ENCODE measurements at places on chromosomes 5 and 9.

- no peak for DNase-seq
These were observed 2.1 kb upstream of the TRAF1 start for GRCh38 chr9:120928483-120929228.

DNA sequence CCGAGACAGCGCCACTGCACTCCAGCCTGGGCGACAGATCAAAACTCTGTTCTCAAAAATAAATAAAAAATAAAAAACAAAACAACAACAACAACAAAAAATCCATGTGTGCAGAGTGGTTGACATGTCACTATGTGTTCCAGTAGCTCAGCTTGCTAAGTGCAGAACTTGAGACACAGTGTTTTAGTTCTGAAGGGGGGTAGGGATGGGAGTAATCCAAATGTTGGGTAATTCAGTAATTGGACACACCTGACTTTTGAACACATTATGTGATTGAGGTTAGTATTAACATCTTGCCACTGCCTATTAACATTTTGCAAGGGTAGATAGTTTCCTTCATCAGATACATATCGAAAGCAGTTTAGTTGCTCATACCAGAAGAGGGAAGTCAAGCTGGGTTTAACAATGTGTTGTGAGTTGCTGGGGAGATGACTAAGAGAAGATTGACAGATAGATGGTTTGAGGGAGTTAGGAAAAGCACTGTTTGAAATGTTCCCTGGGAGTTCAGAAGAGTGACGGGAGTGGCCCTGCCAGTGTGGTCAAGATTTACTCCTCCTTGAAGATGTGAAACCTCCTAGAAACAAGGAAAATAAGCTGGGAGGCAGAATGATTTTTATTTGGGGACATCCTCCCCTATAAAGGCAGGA is 928 bp downstream of the HACD4 start:
- no peak for DNase-seq

GRCh38 chr5:36066540-36067210 is at the start of gene UGT3A2:
Gene UGT3A2, minus strand, starts transcription at chr5:36066882. Its CDS starts 93 bp downstream, at chr5:36066789.
- peak; percentile 59 for DNase-seq

DNA sequence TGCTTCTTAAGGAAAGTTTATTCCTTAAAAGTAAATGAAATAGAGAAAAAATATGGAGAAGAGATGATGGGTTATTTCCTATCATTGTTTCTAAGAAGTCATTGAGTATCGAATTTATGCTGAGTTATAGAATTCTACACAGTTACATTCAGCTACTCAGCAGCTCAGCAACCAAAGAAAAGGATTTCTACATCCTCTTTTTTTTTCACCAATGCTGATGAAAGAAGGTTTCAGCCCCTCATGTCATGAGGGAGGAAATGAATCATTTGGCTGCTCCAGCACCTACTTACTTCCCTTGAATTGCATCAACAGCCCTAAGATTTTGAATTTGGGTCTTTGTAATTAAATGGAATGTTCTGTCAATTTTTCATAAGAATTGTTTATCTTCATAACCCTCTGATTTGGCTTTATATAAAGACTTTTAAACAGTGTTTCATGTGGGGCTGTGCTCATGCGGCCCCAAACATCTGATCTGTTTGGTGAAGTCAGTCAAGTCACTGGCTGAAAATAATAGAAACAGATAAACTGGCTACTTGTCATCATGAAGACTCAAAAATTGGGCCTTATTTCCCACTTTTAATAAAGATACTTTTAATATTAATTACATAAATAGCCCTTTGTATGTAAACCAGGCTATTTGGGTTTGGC is 18.5 kb upstream of the SNX2 start:
- DNase-seq: peak; percentile 30

DNA sequence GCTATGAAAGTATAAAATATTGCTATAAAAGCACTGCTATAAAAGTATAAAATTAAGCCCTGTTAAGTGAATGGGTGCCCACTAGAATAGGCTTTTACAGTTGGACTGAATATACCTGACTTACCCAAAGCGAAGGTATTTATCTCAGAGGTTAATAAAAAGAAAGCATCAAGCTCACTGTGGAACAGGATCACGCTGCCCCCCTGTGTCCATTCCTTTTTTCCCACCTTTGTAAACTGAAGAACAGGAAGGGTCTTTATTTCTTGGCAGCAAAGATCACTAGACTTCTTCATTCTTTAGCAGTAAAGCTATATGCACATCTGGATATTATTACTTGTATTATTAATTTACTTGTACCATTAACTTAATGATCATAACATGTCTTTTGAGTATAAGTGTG is 22.1 kb upstream of the PLPP6 start:
- no peak for DNase-seq

DNA sequence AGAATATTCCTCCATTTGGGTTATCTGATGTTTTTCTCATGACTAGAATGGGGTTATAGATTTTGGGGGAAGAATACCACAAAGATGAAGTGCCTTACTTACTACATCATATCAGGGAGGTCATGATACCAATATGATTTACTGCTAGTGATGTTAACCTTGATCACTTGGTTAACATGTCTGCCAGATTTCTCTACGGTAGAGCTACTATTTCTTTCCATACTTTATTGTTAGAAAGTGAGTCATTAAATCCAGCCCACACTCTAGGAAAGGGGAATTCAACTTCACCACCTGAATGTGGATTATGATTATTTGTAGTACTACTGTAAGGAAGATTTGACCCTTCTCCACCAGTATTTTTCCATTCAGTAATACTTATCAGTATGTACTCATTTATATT is 64.7 kb downstream of the UBE2R2 start:
- DNase-seq: no peak

GRCh38 chr9:135920256-135920930 is 13.0 kb upstream of the CAMSAP1 start:
- no peak for DNase-seq

DNA sequence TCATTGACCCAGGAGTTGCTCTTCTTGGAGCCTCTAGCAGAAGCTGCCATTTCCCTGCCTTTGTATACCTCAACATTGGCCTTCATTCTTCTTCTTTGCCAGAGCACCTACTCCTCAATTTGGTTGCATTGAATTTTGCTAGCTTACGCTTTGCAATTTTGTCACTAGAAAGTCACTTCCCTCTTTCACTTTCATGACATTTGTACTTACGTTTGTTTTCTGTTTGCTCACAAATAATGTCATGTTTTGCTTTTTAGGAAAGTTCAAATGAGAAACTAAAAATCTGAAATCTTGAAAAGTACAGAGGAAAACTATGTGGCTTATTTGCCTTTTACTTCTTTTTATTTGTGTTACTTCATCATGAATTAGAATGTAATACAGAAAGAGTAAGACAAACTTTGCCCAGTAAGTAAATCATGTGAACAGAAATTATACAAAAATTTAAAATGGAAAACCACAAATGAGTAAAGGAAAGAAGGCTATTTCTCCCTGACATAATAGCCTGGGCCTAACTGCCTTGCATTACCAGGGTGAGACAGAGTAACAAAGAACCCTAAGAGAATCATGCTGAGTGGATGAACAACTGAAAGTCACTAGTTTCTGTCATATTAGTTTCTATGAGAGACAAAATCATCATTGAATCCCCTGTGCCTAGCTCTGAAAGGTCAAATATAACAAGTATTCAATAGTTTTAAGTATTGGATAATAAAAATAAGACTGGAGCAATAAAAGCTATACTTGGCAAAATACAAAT is 7.4 kb upstream of the IFNA1 start:
- no peak for DNase-seq

DNA sequence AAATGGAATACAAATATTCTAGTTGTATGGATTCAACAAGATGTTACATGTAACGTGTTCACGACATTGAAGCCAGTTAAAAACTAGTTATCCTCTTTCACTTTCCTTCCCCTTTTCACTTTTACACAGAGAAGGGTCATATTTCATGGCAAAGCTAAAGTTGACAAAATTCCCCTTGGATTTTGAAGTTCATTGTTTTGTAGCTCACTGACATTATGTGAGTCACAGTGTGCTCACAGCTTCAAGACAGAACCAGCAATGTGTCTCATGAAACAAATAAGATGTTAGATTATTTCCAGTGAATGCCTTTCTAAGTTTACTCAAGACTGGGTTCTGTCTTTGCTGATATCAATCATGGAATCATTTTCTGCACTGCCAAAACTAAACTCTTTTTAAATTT is 535.5 kb upstream of the GRIN3A start:
- DNase-seq: no peak

DNA sequence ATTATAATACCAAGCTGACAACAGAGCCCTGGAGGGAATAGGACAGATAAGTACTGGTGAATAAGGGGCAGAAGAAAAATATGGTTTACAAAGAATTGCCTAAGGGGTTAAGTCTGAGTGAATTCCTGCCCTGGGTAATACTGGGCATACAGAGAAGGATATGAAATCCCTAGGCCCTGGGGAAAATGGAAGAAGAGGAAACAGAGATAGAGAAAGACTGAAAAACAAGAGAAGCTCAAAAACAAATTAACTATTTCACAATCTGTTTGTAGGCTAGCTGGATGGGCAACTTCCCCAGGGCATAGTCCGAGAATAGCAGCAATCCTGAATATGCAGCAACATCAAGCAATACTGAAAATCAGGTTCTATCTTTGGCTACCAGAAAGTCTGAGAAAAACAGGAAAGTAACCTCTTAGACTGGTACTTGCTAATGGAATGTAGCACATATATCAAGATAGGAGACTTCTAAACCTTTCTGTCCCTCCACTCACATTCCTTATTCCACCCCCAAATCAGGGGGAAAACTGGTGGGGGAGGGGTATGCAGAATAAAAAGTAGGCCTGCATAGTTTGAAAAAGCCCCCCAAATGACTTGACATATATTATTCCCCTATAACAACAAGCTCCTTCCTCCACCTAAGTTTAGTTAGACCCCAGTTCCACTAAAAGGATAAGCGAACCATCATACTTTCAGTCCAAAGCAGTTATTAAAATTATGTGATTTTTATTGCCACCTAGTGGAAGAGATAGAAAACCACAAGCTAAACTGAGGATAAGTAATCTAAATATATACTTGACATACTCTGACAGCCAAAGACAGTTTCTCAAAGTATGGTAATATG is 20.6 kb downstream of the SLC38A9 start:
- peak; percentile 42 for DNase-seq

DNA sequence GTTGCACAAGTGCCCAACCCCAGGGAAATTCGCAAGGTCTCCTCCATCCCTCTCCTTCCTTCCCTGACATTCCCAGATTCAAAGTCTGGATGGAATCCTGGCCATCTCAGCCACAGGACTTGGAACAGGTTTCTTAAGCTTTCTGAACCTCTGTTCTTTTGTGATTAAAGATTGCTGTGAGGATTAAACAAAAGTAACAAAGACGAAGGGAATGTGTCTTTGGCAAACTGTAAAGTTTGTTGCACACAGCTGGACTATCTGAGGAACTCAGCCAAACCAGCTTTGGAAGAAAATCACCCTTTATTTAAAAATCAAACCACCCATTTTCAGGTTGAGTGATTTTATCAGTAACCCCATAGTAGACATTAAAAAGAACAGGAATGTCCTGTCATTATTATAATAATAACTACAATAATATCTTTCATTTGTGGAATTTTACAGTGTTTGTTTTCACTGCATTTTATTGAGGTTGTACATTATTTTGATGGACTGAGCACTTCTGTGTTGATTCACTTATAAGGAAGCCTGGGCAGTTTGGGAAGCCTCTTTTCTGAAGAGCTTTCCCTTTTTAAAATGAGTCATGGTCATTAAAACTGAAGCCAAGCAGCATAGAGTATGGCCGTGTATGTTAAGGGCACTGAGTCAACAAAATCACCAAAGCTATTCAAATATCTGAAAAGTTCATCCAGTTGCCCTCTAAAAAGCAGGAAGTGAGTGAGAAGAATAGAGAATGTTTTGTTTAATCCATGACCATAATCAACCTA is 310.2 kb downstream of the AGTPBP1 start:
- no peak for DNase-seq

DNA sequence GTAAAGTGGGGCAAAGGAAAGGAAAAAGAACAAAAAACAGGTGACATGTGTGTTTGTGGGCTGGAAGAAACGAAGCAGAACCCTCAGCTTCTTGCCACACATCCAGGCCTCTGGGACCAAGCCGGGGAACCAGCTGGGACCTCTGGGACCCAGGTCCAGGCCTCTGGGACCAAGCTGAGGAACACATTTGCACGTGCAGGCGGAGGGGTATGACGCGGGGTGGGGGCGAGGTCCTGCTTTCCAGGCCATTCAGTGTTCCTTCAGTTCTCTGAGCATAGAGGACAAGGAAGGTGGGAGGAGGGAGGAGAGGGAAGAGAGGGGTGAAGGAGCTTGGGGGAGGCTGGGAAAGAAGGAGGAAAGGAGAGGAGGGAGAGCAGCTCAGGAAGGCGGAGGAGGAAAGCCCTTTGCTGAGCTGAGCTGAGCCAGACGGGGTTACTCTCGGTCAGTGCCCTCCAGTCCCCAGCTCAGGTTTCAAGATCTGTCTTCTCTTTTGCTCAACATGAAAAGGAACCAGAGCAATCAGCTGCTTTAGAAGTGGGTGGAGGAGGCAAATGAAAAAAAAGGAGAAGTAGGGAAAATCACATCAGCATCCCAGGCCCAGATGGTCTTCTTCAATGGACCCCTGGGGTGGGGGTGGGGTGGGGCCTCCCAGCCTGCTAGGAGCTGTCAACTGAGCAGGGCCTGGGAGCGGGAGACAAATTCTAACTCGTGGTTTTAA is 59.1 kb downstream of the ABCA1 start:
- DNase-seq: peak; percentile 5

DNA sequence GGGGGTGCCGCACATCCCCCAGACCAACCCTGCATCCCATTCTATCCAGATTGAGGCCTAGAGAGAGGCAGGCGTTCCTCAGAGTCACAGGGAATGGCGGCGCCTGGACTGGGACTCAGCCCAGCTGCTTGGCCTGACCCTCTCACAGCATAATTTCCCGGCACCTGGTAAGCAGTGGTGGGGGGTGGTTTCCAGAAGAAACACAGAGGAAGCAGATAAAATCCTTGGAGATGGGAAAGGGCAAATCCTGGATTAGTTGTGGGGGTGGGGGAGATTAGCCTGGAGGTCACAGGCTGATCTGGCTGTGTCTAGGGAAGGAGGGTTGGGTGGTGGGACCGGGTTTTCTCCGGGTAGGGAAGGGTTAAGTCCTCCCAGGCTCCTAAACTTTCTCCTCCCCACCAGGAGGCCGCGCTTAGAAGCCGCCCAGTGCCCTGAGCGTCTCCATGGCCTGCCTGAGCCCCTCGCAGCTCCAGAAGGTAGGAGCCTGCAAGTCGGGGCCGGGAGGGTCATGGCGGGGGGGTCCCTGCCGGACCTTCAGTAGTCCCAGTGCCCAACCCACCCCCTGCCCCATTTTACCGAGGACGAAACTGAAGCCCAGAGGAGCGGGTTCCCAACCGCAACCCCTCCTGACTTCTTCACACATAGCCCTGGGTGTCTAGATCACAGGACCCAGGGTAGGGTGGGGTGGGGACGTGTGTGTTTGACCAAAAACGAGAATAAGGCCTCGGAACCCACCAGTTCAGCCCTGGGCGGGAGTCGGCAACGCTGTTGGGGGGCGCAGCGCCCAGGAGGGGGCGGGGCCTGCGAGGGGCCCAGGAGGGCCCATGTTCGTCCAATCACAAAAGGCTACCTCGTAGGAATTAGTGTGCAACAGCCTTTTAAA is 1.3 kb downstream of the PHYHD1 start:
- no peak for DNase-seq
